ENCODE measurements at places on chromosomes 5 and 9.
A peak's percentile ranks its signal among the peaks of the same experiment; 100 is the strongest.

DNA sequence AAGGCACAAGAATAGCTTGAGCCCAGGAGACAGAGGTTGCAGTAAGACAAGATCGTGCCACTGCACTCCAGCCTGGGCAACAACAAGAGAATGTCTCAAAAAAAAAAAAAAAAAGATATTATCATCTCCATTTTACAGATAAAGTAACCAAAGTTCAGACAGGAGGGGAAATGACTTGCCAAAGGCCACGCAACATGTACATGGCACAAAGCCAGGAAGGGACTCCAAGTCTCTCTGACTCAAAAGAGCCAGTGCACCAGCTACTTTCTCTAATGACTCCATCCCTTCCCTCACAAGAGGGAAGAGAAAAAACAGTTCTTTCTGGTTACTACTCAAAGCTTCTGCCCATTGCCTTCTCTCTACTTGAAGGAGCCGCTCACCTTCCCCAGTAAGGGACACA, 34.1 kb downstream of the SIL1 start:
- no peak for DNase-seq

DNA sequence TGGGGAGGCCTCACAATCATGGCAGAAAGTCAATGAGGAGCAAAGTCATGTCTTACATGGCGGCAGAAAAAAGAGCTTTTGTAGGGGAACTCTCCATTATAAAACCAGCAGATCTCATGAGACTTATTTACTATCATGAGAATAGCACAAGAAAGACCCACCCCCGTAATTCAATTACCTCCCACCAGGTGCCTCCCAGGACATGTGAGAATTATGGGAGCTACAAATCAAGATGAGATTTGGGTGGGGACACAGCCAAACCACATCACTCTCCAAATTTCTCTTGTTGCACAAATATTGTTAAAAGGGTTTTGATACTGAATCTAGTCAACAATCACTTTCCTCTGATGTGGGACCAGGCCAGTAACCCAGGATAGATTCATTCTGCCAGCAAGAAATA, 1176.1 kb downstream of the CDH9 start:
- DNase-seq = no peak

DNA sequence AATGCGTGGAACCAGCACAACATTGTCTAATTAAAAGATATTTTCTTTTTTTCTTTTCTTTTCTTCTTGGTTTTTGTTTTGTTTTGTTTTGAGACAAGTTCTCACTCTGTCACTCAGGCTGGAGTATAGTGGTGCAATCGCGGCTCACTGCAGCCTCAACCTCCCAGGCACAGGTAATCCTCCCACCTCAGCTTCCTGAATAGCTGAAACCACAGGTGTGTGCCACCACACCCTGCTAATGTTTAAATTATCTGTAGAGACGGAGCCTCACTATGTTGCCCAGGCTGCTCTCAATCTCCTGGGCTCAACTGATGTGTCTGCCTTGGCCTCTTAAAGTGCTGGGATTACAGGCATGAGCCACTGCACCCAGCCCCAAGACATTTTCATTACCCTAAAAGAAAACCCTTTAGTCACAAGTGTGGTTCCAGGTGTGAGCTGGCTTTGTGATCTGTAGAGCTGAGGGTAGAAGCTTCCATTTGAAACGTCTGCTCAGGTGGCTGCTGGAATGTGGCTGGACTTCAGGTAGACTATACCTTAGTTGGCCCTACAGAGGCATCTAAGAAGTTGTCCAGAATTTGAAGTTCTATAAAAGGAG, 19.1 kb upstream of the NEK6 start:
- DNase-seq = peak; percentile 44

GRCh38 chr9:94082553-94082952, 1.7 kb upstream of the PTPDC1 start:
- no peak for DNase-seq

DNA sequence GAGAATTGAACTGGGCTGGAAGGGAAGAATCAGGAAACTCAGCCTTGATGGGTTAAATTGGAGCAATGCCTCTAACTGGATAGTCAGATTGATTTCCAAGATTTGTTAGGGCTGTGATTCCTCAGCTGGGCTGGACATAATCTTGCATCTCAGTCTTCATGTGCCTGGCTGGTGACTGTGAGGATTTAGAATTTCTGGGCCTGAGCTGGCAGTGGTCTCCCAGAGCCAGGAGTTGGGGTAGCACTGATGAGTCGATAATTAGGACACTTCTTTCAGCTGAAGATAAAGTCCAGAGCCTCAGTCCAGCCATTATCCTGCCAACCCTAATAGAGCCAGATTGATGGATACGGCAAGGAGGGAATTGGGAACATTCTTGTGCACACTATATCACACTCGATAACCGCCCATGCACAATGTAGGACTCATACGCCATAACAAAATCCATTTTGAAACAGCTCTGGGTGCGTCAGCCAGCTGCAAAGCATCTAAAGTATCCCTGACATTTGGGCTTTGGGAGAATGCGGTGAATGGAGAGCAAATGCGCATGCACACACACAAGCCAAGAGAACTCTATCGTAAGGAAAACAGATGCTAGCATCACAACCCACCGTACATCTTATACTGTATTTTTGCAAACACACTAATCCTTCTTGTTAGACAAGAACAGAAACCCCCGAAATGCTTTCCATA, 405.1 kb upstream of the KLF4 start:
- no peak for DNase-seq

- no peak for DNase-seq
These were observed 154.0 kb downstream of the FBN2 start for GRCh38 chr5:128384068-128384467.

DNA sequence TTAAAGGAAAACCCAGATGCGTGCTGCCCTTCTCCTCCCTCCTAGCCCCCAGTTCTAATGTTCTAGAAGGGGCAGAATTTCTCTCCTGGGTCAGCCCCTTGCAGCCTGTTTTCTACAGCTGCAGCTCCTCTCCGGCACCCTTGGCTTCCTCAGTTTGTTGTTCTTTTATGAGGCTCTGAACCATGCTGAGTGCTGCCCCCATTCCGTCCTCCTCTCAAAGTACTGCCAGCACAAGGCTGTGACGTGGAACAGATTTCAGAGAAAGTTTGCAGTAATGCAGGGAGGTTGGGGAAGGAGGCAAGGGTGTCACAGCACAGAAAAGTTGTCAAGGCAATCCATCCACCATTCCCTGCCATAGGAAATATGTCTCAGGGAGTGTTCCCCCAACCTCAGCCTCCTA, 63.3 kb downstream of the RGS3 start:
- no peak for DNase-seq

- DNase-seq = no peak
These were observed 243.8 kb downstream of the COX7C start for GRCh38 chr5:86861512-86861911.

DNA sequence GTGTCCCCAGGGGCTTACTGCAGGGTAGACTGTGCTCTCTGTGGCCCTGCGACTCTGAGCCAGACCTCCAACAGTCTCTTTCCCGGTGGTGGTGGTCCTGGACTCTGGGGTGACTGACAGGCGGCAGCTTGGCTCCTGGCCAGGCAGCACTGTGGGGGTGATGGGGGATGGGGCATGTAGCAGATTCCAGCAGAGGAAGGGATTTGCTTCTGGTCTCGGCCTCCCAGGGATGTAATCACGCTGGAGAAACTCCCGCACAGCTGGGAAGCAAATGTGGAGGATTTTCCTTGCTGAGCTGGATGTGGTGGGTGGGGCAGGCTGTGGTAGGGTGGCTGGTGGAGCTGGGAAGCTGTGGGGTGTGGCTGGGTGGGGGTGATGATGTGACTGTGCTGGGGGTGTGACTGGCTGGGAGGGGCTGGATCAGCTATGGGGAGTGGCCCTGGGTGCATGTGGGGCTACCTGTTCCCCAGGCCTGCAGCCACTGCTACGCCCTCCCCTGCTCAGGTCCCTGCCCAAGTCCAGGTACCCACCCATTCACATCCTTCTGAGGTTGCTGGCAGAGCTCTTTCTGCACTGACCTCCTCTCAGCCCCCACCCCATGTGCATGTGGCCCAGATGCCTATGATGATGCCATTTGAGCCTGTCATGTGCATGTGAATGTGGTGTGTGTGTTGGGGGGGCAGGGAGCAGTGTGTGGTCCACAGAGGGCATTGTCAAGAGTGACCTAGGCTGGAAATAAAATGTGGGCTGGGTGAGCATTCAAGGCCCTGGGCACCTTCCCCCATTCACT, 3.8 kb downstream of the NDST1 start:
- DNase-seq = no peak

DNA sequence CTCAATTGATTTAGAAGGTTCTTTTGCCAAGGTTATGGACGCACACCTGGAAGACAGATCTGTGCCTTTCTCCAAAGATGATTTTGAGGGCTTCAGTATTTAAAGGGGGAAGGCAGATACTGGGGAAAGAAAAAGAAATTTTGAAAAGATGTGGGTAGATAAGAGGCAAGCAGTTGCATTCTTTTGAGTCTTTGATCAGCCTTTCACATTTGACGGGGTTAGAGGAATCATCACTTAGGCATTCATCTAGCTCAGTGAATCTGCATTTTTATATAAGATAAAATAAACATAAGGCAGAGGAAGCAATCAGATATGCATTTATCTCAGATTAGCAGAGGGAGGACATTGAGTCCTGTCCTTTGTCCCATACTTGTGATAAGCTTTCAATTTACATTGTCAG, 243.4 kb upstream of the RAI14 start:
- no peak for DNase-seq

- DNase-seq = no peak
These were observed 26.2 kb downstream of the ZNF462 start for GRCh38 chr9:106889061-106889590.
